ENCODE measurements at places on chromosomes 3 and 15.

GRCh38 chr15:67575039-67575502 is 32.6 kb downstream of the MAP2K5 start:
- DNase-seq = no peak

GRCh38 chr15:50562735-50563640 is 16.5 kb upstream of the USP50 start:
- DNase-seq = no peak

- DNase-seq = no peak
Observed at GRCh38 chr3:100169201-100169920, 55.1 kb upstream of the FILIP1L start.

DNA sequence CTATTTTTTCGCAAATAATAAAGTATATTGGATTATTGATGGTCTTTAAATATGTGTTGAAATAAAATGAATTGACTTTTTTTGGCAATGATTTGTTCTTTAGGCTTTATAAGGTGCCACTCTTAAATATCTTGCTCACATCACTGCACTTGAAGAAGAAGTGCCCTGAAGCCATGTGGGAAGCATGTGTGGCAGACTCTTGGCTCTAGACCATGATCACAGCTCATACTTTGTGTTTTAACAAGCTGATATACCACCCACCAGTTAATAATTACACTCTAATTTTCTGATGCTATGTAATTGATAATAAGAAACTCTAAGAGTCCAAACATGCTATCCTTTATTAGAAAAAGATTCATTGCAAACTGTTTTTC is 52.1 kb upstream of the TGFBR2 start:
- no peak for DNase-seq

GRCh38 chr3:197068077-197068476 is 38.5 kb upstream of the MELTF start:
- DNase-seq = no peak

DNA sequence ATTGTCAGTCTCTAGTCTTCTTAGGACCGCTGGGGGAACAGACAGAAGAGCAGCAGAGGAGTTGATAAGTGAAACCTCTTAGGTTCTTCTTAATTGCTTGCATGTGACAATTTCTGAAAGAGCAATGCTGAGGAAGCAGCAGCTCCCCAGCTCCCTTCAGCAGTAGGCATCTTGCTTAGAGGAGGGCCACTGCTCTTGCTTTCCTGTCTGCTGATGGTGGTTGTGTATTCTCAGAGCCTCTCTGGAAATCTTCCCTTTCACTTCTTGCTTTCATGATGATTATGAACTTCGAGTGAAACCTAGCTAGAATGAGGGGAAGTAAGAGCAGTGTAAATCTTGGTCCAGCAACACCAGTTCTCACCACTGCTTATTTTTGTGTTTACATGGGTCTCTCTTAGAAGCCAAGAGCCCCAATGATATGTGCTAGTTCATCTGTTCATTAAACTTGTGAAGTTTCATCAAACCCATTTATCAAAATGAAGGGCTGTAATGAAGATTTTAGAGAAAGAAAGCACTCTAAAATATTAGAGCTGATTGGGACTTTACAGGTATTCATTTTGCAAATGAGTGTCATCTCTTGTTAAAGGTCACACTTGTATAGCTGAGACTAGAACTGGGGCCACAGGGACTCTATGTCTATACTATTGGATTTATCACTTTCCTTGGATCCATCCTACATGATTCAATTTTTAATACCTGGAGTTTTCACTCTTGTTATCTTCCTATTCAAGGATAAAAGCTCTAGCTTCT is 246.7 kb downstream of the LPP start:
- DNase-seq = no peak

- peak; percentile 64 for DNase-seq
Observed at GRCh38 chr15:78308422-78309032, 9.1 kb upstream of the SKIC8 start.

GRCh38 chr15:90463381-90463780 is 66.3 kb upstream of the CRTC3 start:
- no peak for DNase-seq

GRCh38 chr3:186217820-186218164 is 108.9 kb upstream of the ETV5 start:
- no peak for DNase-seq

Data from NCI-H446 (cell line).